Esophagus squamous epithelium (tissue), 5 donors: ENCODE measurements at places on chromosomes 7 and 10.

DNA sequence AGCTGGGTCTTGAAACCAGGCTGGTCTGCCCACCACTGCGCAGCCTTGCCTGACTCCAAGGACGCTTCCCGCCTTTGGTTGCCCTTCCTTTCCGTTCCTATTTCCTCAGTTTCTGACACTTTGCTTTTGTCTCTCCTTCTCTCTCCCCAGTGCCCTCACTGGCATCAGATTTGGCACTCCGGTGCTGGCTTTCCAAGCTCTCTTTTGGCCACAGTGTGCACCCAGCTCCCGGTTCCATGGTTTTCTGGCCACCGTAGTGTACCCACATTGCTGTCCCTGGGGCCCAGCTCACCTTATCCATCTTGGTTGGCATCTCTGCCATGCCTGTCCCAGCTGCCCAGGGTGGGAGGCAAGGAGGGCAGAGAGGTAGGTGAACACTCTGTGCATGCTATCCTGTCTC, 142.2 kb downstream of the PLXNA4 start:
- DNase-seq: no peak

DNA sequence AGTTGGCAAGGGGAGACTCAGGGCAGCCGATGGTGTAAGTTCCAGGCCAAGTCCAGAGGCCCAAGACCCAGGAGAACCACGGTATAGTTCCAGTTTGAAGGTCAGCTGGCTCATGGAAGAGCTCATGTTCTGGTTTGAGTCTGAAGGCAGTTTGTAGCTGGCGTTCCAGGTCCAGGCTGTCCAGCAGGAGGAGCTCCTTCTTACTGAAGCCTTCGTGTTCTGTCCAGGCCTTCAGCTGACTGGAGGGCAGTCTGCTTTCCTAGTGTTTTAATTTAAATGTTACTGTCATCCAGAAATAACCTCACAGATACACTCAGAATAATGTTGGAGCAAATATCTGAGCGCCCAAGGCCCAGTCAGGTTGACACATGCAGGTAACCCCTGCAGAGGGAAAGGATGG, 4.2 kb downstream of the SUN1 start:
- DNase-seq: no peak

GRCh38 chr7:107505997-107506673, 36.3 kb downstream of the GPR22 start:
- DNase-seq: no peak

GRCh38 chr10:116554628-116555027, 8.9 kb downstream of the PNLIP start:
- no peak for DNase-seq

DNA sequence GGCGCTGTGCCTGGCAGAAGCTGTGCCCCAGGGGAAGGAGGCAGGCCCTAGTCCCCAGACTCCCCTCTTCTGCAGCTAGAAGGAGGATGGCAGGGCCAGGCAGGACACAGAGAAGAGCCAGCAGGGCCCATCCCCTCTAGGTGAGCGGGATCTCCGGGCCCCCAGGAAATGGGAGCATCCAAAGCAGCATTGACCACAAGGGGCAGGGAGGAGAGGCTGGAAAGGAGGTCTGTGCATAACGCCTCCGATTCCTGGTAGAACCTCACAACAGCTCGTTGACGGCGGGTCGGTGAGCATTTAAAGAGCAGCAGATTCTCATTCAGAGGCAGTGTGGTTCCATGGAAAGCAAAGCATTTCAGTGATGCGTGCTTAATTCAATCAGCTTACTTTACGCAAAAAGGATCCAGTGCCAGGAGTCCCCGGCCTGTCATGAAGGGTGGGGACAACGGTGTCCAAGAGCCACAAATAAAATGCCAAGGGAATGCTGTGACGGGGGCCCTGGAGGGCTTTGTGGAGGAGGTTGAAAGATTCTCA, 41.0 kb downstream of the CLRN3 start:
- no peak for DNase-seq

- DNase-seq: no peak
Measured at GRCh38 chr7:26127411-26127810, 24.6 kb upstream of the NFE2L3 start.

DNA sequence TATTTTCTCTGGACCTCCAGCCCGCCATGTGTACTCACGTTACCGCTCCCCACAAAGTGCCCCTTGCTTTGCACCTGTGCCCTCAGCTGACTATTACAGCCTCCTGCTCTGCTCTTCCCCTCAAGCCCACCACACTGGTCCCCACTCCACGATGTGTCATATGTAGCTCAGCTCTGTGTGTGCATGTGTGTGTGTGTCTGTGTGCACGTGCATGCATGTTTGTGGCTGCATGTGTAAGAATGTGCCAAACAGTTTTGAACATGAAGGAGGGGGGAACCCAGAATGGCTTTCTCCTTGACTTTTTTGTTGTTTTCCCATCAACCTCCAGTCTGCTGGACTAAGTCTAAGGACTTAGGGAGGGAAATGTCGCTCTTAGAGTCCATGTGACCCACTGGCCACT, 54.8 kb upstream of the BTRC start:
- no peak for DNase-seq

DNA sequence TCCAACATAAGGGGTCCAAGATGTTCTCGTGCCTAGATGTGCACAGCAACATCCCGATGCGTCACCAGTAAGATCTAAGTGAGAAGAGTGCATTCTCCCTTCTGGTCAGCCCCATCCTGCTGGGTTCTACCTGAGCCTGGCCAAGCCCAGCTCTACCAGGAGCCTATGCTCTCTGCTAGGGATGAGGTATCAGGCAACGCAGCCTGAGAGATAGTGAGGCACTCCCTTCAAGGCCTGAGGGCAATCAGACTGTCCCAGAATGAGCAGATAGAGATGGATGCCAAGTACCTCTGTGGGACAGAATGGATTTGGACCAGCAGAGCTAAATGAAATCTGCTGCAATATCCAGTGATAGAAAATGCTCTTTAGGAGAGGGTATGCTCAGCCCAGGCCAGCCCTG, 26.7 kb downstream of the DDC start:
- DNase-seq: no peak

GRCh38 chr10:51117053-51117660, 42.9 kb downstream of the PRKG1 start:
- no peak for DNase-seq

DNA sequence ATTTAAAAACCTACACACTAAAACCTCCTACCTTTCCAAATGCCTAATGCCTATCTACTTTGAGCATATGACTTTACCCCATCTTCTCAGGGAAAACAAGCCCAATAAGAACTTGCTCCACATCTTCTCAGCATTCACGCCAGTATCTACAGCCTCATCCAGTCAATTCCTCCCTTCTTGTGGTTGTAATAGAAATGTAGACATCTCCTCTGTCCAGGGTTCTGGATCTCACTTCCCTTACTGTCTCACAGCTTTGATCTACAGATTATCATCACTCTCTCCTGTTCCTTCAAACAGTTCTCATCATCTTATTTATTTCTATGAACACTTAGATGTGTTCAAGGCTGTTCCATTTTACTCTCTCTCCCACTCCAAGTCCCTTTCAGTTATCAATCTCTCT, 70.4 kb upstream of the NOBOX start:
- no peak for DNase-seq

DNA sequence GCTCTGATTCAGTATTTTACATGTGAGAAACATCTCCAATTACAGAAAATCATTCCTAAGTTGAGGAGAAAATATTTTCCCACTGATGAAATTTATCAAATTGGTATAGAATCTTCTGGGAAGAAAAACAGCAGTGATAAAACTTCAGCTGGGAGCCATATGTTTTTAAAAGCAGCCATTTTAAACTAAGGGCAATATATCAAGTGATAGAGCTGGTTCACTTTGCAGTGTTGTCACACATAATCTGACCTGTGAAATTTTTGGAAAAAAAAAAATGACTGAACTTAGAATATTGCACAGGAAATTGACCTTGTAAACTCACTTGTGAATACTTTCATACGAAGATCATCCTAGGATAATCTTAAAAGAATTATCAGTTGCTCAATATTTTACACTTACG, 10.5 kb upstream of the EZH2 start:
- DNase-seq: no peak

GRCh38 chr7:104956753-104957450, 57.1 kb upstream of the KMT2E start:
- no peak for DNase-seq

- no peak for DNase-seq
Measured at GRCh38 chr10:126250527-126251310, 137.6 kb downstream of the ADAM12 start.

GRCh38 chr10:988667-989545, 672 bp downstream of the GTPBP4 start:
- DNase-seq: no peak

- no peak for DNase-seq
Measured at GRCh38 chr10:14151571-14151970, 179.2 kb downstream of the FRMD4A start.

GRCh38 chr10:75269605-75270004, 33.8 kb upstream of the COMTD1 start:
- no peak for DNase-seq

DNA sequence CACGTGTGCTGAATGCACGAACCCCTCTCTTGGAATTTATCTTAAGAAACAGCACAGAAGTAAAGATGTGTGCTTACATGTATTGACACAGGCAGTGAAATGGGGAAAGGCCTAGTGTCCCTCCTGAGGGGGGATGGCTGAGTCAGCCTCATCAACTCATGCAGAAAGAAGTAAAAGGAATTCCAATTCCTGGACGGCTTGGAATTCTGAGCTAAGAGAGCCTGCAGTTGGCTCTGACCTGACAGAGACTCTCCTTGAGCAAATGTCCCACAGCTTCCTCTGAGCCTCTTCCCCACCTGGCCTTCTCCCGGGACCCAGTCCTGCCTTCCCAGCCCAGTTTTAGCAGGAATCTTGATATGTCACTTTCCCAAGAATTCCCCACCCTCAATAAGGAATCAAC, 542.4 kb upstream of the ADARB2 start:
- DNase-seq: no peak

DNA sequence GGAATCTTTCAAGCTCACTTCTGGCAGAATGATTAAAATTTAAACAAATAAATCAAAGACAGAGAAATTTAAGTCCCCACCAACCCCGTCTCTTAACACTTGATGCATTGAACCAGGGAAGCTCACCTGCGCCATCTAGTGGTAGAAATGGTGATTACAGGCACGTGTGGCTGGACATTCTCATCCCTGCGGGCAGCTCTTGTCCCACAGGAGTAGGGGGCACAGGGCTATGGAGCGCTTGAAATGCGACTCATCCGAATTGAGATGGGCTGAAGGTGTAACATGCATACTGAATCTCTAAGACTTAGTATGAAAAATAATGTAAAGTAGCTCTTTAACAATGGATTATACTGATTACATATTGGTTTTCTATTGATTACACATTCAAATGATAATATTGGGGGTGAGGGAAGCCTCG, 24.8 kb upstream of the SLIT1 start:
- no peak for DNase-seq

DNA sequence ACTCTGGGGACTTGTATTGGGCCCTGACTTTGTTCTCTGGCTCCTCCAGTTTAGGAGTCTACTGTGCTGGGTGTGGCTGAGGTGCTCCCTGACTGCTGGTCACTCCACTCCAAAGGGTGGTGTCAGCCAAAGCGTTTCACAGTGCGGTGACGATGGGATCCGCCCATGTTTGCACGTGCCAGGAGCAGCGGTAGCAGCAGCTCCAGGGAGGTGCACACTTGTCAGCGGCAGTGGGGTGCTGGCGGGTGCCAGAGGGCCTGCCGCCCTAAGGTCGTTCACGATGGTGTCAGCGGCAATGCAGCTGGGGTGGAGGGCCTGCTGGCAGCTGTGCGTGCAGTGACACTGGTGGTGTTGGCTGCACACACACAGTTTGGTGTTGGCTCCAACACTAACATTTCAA, 268.5 kb upstream of the AKR1E2 start:
- no peak for DNase-seq

DNA sequence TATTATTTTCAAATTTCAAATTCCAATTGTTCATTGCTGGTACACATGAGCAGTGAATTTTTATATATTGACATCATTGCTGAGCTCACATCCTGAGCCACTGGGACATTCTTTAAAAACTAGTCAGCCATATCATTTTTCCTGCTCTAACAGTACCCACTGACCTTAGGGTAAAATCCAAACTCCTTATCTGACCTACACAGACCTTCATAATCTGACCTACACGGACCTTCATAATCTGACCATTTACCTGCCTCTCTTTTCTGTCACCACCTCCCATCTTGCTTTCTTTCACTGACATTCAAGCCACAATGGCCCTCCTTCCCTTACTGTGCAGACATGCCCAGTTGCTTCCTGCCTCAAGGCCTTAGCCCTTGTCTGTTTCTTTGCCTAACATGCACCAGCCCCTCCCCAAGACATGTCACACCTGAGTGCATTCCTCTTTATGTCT, 16.1 kb upstream of the CUZD1 start:
- DNase-seq: no peak

- DNase-seq: no peak
Measured at GRCh38 chr7:121887634-121888033, 14.7 kb downstream of the PTPRZ1 start.

DNA sequence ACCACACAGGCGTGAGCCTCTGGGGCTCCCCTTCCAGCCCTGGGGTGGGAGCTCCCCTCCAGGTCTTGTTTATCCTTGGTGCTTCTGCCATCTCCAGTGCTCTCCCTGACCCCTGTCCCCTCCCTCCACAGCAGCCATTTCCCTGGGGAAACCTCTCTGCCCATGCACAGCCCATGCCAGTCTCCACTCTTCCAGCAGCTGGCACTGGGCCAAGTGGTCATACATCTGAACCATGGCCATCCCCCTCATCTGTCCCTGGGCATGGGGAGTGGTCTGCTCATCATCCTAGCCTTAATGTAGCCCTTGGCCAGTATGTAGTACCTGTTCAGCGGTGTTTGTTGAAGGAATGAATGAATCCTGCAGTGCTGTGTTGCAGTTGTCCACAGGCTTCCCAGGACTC, 172.4 kb upstream of the ZNF32 start:
- DNase-seq: no peak

- DNase-seq: no peak
Measured at GRCh38 chr10:117545141-117546019, 2.8 kb downstream of the EMX2 start.

DNA sequence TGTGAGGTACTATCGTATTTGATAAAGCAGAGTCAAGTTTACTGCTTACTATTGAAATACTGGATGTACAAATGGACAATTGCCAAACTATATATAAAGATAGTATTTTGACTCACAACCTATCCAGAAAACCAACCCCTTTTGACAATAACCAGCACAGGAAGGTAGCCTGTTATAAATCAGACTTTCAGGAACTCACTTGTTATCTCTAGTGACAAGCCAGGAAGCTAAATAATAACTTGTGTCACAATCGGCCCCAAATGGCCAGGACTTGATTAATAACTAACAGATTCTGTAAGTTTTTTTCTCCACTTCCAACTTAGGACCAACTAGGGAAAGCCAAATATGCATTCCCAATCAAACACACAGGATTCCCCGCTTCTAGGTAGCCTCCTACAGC, 38.8 kb upstream of the SLC35G1 start:
- DNase-seq: no peak

DNA sequence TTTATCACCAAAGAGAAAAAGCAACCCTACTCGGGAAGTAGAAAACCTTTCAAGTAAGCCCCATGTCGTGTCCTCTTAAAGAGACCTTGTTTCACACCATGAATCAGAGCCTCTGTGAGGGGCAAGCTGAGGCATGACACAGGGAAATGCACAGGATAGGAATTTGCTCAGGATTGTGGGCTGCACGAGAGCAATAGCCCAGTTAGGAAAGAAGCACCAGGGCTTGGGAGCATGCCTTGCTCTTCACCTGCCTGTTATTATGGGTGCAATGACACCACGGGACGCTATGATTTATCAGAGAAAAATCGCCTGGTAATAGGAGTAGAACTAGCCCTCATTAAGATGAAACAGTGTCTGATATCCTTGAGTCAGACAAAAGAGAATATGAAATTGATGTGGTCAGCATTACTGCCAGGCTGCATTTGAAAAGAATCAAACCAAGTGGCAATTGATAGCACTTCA, 562.9 kb upstream of the NRP1 start:
- DNase-seq: no peak

GRCh38 chr7:35988818-35989217, 164.2 kb upstream of the EEPD1 start:
- no peak for DNase-seq
